NCI-H2081 treated with DMSO at 0.1 percent for 48 hours (cell line): ENCODE measurements at places on chromosomes 3 and 15.

- no peak for DNase-seq
Measured at GRCh38 chr15:77497110-77497737, 76.5 kb downstream of the HMG20A start.

GRCh38 chr3:50179710-50180109, 11.7 kb upstream of the GNAT1 start:
- no peak for DNase-seq

GRCh38 chr15:82692171-82692570, 17.5 kb downstream of the AP3B2 start:
- DNase-seq, result no peak

DNA sequence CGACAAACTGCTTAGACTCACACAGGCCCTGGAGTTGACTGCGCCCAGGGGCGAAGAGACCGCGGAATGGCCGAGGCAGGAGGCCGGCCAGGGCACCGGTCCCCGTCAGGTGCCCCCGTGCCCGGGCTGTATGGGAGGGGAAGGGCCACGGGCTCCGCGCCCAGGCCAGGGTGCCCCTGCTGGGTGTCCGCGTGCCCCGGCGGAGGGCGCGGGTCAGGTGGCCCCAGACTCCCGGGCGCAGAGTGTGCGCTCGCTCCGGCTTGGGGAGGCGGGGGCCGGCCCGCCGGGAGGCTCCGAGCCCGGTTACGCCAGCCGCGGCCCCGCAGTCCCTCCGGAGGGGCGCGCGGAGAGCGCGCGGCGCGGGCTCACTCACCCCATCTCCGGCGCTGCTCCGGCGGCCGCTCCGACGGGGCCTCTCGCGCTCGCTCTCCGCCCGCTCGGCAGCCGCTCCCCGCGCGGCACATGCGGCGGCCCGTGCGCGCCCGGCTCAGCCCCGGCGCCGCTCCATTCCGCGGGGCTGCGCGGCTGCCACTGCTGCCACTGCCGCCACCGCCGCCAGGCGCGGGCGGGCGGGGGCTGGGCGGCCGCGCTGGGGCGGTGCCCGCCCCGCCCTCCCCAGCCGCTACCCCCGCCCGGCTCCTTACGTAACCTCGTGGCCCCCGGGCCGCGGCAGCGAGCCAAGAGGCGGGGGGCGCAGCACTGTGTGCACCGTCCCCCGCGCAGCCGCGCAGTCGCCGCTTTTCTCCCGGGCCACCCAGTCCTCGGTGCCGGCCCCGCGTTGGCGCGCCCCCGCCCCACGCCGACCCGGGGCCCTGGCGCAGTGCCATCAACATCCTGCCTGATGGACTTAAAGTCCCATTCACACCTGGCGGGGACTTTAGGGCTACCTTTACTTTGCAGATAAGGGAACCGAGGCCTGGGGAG, at the start of gene HOMER2:
Gene HOMER2, minus strand, starts transcription at position 563 of the 924 bp plus-strand sequence. Its CDS starts 185 bp downstream, at position 378.
- DNase-seq, result no peak

GRCh38 chr15:51328926-51329325, 9.5 kb downstream of the CYP19A1 start:
- no peak for DNase-seq

- DNase-seq, result no peak
Measured at GRCh38 chr3:188683032-188683521, 488.7 kb upstream of the TPRG1 start.

- no peak for DNase-seq
Measured at GRCh38 chr3:72924055-72924454, 36.2 kb downstream of the GXYLT2 start.

DNA sequence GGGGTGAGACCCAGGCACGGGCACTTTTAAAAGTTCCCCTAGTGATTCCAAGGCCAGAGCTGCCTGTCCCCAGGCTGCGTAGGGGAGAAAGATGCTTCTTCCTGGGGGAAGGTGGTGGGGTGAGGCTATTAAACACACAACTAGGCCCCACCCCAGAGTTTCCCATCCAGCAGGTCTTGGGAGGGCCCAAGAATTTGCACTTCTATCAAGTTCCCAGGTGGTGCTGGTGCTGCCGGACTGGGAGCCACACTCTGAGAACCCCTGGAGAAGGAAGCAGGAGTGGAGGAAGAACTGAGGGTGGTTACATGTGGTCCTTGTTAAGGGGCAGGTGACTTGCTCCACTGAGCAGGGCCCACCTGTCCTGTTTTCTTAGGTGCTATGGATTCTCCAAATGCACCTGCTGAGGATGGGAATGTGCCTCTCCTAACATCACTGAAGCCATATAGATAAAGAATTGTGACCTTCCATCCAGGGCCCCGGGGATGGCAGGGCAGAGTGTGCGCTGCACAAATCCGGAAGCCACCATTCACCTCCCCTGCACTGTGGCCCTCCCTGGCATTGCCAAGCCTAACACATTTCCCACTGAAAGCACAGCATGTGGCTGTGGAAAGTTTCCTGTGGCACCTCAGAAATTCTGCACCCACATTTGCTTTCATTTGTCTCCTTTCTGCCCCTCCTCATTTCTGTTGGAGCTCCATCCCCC, 111.5 kb upstream of the MEF2A start:
- DNase-seq, result no peak

DNA sequence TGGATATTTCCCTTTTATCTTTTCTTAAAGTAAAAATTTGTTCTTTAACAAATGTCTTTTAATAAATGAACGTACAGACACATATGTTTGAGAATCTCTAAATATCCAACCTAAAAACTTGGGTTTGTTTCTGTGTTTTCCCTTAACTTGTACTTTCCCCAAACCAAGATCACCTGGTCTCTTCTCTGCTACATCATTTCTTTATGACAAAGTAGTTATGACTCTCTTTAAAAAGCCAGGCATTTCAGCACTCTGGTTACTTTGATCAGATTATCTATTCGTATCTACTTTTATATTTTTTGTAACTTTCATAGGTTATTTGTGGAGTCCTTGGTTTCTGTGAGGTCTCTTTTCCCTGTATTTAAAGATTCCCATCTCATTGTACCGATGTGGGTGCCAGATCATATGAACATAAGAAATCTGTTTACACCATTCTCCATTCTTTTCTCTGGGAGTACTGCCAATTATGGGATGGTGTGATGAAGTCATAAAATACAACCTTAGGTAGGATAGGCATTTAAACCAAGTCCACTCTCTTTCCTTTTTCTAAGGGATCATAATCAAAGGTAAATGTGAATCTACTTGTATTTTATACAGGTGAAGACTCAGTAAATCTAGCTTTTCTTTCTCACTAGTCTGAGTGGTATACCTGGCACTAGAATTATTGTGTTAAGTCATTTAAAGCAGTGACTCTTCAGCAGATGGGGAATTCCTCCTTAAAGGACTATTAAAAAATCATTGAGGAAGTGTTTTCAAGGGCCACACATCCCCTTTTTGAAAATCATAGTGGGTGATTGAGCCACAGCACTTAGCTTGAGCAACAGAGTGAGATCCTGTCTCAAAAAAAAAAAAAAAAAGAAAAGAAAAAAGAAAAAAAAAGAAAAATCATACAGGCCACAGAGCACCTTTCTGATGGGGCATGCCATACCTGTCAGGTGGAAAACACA, 12.4 kb upstream of the NFKBIZ start:
- DNase-seq, result no peak

- DNase-seq, result no peak
Measured at GRCh38 chr3:38026856-38027255, 2.6 kb downstream of the PLCD1 start.

- no peak for DNase-seq
Measured at GRCh38 chr3:8336456-8336855, 165.2 kb upstream of the LMCD1 start.

GRCh38 chr15:51491941-51492340, 130.6 kb downstream of the DMXL2 start:
- no peak for DNase-seq

DNA sequence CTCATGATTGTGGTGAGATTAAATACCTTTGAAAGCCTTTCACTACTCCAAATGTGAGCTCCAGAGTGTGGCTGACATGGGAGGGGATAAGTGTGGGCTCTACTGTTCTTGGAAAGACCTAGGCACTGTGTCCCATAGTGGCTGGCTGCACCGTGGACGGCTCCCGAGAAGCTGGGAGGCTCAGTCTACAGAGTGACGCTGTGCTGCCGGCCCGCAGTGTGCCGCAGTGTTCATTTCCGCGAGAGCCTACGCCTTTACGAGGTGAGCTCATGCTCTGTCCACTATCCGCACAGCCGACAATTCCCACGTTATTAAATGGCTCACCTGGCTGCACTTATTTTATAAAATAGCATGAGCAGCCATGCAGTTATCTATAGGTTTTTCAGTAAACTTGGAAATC, 66.9 kb downstream of the MTHFS start:
- no peak for DNase-seq

DNA sequence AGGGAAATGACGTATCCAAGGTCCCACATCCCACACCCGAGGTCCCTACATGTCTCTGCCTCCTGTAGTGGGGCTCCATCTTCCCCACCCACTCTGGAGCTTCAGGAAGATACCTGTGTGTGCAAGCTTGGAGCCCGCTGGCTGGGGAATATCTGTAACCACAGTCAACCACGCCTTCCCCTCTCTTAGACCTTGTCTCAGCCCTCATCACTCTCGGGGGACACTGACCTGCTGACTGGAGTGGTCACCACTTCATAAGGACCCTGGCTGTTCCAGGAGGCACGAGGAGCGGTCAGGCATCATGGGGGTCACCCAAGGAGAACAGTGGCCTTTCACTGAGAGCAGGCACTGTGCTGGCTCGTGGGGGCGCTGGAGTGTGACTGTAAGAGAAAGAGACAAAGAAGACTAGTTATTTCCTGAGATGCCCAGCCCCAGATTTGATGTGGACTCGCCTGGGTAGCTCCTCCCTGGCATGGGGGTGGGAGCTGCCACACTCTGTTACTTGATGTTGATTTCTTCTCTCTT, 48.6 kb downstream of the CTXND1 start:
- DNase-seq, result no peak

DNA sequence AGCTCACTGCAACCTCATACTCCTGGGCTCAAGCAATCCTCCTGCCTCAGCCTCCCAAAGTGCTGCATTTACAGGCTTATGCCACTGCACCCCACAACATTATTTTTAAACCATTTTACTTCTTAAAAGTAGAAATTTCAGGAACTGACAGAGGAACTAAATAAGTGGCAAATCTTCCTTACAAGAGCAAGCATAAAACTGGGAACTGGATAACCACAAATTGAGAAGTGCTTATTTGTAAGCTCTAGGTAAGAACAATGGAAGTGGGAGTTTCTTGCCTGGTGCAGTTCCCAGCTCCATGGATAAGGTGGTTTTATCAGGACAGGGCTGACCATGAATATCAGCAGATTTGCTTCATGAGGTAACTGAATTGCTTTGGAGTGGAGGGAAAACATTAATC, 655.2 kb downstream of the DIPK2A start:
- DNase-seq, result no peak

DNA sequence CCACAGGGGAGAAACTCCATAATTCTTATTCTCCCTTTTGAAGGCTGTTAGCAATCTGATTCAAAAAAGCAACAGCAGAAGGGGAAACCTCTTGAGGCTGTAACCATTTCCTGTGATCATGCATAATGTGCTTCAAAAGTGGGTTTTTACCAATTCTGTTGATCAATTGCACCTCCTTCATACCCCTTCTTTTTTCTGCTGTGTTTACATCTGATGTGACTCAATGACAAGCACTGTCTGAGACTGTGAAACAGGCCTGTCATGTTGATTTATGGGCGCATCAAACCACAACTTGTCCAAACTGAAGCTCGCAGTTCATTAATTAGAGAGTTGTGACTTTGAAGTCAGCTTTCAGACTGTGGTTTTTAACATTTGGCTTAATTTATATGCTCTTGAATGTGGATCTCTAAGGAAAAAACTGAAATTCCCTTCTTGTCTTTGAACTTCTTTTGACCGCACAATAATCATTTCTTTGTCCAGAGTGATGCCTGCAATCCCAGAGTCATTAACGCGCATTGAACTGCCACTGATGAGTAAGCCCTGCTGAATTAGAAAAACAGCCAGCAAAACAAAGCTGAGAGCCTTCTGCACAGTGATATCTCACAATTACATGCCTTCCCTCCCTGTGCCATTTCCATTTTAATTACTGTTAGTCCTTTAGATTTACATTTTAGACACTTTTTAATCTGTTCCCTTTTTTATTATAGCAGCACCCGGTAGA, 532.8 kb downstream of the FOXP1 start:
- no peak for DNase-seq

- no peak for DNase-seq
Measured at GRCh38 chr3:187197335-187197649, at the start of gene RTP1. Gene RTP1 (plus strand): TSS chr3:187197486. CDS start chr3:187197516, 30 bp downstream.

DNA sequence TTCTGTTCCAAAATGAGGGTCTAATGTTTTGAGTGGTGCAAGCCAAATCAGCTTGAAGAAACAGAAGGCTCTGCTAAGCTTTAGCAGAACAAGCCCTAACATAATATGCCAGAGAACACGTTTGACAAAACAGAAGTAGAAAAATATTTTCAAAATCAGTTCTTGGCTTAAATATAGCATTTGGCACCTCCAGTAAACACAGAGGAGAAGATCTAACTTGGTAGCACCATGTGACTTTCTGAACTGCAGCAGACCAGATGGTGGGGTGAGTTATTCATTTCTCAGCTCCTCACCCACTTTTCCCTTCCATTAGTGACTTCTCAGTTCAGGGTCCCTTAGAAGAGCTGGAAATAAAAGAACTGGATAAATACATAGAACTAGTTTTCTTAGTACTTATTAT, 395.8 kb downstream of the MAGI1 start:
- DNase-seq, result no peak

GRCh38 chr15:74174958-74175253, 1.4 kb downstream of the ISLR start:
- DNase-seq, result no peak

DNA sequence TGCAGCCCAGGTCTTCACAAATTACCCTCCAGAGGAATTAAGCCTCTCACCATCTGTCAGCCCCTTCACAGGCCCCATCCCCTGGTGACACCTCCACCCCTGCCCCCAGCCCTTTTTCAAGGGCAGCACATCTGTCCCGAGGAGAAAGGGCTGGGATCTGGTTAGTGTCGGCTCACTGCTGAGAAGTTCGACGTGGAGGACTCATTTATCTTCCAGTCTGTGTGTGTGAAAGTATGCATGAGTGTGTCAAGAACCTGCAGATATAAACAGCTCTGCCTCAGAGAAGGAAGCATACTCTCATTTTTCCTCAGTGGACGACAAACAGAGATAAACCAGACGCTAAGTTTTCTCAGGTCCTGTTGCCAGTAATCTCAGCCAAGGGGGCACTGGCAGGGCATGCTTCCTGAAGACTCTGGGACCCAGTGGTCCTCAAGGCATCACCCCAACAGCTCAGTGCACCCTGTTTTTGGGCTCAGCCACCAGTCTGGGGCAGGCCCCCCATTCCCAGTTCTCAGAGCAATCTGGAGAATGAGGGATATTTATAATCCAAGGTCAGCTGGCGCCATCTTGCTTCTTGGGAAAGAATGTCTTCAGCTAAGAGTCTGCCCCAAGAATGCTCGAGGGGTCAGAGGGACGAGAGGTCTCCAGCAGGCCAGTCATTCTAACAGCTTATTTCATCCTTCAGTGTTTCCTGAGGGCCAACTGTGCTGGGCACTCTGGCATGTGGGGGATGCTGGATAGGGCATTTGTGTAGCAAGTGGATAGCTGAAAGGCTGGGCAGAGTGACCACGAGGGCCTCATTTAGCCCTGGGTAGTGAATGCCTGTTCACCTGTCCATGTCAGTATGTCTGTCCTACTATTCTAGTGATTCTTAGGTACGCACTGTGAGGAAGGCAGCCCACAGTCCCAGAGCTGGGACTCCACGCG, 73.6 kb downstream of the ADCY5 start:
- DNase-seq, result no peak

GRCh38 chr3:136778865-136779264, 26.7 kb upstream of the STAG1 start:
- no peak for DNase-seq

GRCh38 chr3:126106336-126107202, 22.6 kb upstream of the SLC41A3 start:
- no peak for DNase-seq

- DNase-seq, result no peak
Measured at GRCh38 chr15:79009379-79009778, 64.5 kb upstream of the CTSH start.

- DNase-seq, result no peak
Measured at GRCh38 chr3:174430986-174431385, 428.1 kb upstream of the NAALADL2 start.
